ENCODE measurements at places on chromosomes 12 and 14. TPM values are rescaled to one million over a fixed set of nuclear protein-coding genes. Genes with fewer than 3 reads are reported as not detected.

Gene HOTAIR
- total RNA-seq, result not detected

Gene RFLNA
- not detected for total RNA-seq

Gene SOAT2
- total RNA-seq, result 0.23 TPM

Gene AQP5
- not detected for total RNA-seq

Gene USP5
- 95.2 TPM for total RNA-seq

Gene GLI1
- total RNA-seq, result 7.7 TPM

Gene CCDC59
- total RNA-seq, result 62.8 TPM

Gene DACT1
- 0.44 TPM for total RNA-seq

Gene ZFHX2
- 1.2 TPM for total RNA-seq

Gene TBC1D30
- 1.7 TPM for total RNA-seq

Gene DTX3
- 18.8 TPM for total RNA-seq

Gene RESF1
- total RNA-seq, result 26.2 TPM

Gene CNPY2
- total RNA-seq, result 117 TPM

Gene NPFF
- not detected for total RNA-seq

Gene RNF212B
- not detected for total RNA-seq

Gene EML5
- 1.0 TPM for total RNA-seq

Gene DUSP6
- 7.9 TPM for total RNA-seq

Gene KERA
- total RNA-seq, result not detected

Gene RNASE7
- not detected for total RNA-seq

Gene GPX2
- 242 TPM for total RNA-seq

Gene KRT72
- not detected for total RNA-seq

Gene AACS
- total RNA-seq, result 15.8 TPM

Gene CLEC4D
- total RNA-seq, result not detected

Gene EVL
- total RNA-seq, result 27.3 TPM

Gene ARHGAP9
- 0.22 TPM for total RNA-seq

Gene CELA1
- not detected for total RNA-seq

Gene NXPH4
- 6.8 TPM for total RNA-seq

Gene MANSC1
- 4.3 TPM for total RNA-seq

Gene B3GNT4
- 0.80 TPM for total RNA-seq

Gene RPL10L
- total RNA-seq, result not detected

Gene ESYT1
- total RNA-seq, result 68.0 TPM

Gene KCNK13
- total RNA-seq, result 0.09 TPM

Gene PYGL
- 151 TPM for total RNA-seq

Gene CD69
- not detected for total RNA-seq

Gene PLEKHG3
- 42.5 TPM for total RNA-seq

Gene MUCL1
- not detected for total RNA-seq

Gene ENDOU
- total RNA-seq, result not detected

Gene NKX2-1
- not detected for total RNA-seq

All from A549 treated with RU486 at 1 μM for 4 hours (cell line).